Activated T-cell treated with anti-CD3 and anti-CD28 coated beads, Interleukin-2, amount 50 U/mL, for 48 hours (primary cell): ENCODE measurements at places on chromosomes 2 and 18.

- DNase-seq = no peak
Measured at GRCh38 chr2:34105006-34105767, 506.1 kb upstream of the FAM98A start.

DNA sequence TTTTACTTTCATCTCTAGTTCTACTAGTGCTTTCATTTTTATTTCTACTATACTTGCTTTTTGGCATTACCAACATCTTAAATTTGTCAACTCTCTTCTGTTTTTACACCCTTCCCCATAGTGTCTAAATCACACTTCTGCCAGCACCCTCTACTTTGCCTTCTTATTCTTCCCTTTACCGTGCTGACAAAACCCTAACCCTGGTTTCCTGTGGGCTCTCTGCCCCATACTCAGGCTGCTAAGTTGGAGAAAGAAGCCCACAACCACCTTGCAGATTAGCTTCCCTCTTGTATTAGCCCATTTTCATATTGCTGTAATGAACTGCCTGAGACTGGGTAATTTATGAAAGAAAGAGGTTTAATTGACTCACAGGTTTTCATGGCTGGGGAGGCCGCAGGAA is 24.8 kb downstream of the GIGYF2 start:
- DNase-seq = no peak

DNA sequence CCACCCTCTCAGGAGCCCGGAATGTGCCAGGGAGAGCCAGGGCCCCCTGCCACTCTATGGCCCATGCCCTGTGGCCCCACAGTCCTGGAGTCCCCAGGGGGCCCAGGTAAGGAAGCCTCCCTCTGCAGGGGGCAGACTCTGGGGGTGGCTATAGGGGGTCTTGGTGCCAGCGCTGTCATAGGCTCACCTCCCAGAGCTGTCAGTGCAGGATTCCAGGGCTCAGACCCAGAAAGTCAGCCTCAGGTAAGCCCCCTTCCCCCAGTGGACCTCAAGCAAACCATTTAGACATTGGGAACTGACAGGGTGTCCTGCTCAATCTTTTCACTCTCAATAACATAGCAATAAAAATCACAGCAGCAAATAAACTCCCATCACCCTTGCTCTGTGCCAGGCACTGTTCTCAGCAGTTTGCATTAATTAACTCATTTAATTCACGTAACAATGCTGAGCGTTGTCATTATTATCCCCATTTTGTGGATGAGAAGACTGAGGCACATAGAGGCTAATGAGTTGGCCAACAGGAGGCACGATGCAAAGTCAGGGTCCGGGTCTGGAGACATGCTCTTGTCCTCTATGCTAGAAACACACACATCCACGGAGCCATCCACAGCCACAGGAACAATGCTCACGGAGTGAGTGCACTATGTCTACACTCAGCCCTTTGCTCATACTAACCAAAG is 79.6 kb downstream of the TNS1 start:
- no peak for DNase-seq

DNA sequence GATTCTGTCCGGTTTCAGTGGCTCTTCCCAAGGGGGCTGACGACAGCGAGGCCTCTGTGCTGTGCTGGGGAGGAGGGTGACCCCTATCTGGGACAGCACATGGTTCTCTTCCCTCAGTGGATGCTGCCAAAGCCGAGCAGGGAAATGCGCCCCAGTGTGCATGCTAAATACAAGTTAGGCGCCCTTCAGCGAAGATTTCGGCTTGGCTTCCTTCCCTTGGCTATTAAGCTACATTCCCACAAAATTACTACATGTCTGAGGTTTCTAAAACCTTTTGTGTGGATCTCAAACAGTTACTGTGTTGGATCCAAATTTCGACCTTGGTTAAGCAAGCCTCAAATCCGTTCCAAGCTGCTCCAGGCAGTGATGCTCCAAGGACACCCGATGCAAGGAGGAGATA is 440.3 kb downstream of the NRXN1 start:
- DNase-seq = no peak

DNA sequence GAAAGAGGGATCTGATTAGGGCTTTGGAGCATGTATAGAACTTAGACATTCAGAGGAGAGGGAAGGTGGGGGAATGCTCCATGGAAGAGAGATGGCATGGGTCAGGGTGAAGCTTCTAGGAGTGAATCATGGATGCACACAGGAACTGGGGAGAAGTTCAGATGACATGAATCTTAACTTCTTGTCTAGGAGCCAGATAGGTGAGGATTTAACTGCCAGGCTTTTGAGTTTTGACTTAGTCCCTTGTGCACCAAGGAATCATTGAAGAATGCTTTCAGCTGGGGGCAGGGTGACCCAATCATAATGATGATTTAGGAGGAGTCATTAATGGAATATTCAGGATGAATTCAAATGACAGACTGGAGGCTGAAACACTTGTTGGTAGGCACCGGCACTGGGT is 48.7 kb downstream of the ACYP2 start:
- no peak for DNase-seq

DNA sequence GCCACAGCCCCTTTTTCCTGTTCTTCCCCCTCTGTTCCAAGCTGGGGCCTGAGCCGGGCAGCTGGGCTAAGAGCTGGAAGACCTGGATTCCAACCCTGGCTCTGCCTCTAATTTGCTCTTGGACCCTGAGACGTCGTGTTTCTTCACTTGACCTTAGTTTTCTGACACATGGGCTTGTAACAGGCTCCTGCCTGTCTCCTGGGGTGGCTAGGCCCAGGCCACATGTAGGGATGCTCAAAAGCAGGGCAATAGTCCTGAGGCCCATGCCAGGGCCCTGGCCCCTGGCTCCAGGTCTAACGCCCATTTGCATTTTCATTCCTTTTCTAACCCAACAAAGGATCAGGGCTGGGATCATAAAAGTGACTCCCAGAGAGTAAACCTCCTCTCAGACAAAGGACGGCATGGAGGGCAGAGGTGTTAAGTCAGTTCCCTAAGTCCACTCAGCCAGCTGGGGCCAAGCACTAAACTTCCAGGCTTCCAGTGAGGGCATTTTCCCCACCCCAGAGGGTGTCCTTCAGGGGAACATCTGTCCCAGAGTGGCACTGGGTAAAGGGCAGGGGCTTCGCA is 16.6 kb upstream of the DNMT3A start:
- no peak for DNase-seq

GRCh38 chr2:105870858-105871257 is 126.1 kb downstream of the NCK2 start:
- no peak for DNase-seq
